ENCODE measurements at places on chromosomes 5 and 9. TPM values are rescaled to one million over a fixed set of nuclear protein-coding genes. Genes with fewer than 3 reads are reported as not detected.
A peak's percentile ranks its signal among the peaks of the same experiment; 100 is the strongest.

The ANKS6 gene
- total RNA-seq, result 13.8 TPM

The MAP1B gene
- 128 TPM for total RNA-seq

GRCh38 chr5:2658881-2659470, 92.5 kb downstream of the IRX2 start:
- no peak for DNase-seq

DNA sequence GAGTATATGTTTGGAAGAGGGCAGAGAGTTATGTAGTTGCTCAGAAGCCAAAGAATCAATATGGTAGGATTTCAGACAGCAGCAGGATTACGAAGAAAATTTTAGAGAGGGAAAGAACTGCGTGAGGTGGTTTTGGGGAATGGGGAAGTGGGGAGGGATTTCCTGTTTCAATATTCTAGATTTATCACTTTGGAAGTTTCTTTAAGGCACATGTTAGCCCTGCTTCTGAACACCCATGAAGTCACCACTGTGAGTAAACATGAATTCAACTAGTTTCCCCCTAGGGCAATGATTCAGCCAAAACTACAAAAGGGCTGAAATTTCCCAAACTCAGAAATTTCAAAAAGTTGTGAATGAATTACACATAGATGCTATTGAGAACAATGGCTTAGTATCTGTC, 132.2 kb downstream of the EBF1 start:
- DNase-seq, result no peak

DNA sequence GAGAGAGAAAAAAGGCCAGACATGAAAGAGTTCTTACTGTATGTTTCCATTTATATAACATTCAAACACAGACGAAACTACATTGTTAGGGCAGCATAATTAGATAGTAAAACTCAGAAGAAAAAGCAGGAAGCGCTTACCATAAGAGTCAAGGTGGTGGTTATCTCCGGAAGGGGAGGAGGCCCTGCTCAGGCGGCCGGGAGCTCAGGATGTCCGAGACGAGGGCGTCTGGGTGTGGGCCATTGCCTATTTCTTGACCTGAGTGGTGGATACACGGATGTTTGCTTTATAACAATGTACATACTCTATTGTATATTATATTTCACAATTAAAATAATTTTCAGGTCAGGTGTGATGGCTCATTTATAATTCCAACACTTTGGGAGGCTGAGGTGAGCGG, 80.9 kb upstream of the COL5A1 start:
- no peak for DNase-seq

DNA sequence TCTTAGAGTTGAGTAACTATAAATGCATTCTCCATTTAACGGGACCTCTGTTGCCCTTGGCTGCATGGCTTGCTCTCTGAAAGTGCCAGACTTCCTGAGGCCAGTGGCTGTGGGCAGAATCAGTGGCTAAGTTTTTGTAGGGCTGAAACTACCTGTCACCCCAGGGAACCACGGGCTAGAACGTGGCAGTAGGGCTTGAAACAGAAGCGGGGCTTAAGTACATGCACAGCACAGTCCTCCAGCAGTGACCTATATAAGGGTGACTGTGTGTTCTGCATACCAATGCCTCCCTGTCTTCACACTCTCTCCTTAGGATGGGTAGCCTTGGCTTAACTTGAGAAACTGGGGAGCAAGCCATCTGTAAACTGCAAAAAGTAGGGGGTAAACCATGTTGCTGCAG, 43.6 kb upstream of the LRRTM2 start:
- no peak for DNase-seq

GRCh38 chr5:89283728-89284493, 400.9 kb upstream of the MEF2C start:
- no peak for DNase-seq

GRCh38 chr5:158843305-158843704, 256.4 kb downstream of the EBF1 start:
- no peak for DNase-seq

GRCh38 chr9:91100878-91101450, 260.8 kb downstream of the AUH start:
- DNase-seq, result peak; percentile 65

DNA sequence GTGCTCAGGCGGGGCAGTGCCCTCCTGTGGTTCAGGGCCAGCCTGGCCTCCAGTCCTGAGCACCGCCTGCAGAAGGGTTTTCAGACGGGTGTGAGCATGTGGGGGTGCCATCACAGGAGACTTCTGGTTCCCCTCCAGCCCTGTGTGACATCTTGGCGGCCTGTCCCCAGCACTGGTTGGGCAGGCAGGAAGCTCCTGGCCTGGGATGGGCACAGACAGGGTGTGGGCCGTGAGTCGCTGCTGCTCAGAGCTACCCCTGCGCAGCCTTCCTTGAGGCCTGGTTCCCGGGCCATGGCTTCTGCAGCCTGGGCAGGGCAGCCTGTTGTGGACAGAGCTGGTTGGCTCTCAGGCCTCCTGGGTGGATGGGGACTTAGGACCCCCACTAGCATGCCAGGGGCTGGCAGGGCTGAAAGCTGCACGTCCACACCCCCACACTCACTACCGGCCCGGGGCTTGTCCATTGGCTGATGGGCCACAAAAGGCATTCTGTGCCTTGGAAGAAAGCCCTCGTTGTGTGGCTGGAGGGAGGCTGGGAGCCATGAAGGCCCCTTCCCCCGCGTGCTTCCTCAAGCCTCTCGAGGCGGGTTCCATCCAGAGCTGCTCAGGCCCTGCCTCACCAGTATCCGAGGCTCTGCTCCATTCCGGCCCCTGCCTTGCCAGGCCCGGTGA, 58.7 kb downstream of the RXRA start:
- DNase-seq, result no peak

DNA sequence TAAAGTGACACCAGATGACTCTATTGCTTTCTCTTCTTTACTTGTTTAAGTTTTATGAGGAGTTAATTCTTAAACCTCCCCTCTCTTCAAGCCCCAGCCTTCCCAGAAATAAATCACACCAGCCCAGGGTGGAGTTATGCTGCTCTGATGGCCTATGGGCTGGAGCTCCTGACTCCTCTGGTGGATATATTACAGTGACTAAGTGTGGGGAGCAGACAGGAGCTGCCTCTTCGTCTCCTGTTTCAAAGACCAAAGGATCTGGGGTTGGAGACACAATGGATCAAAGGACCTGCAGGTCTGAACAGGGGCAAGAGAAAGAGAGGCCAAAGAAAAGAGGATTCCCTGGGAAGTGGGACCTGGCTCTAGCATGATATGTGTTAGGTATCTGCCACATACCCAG, 312.0 kb upstream of the MSX2 start:
- no peak for DNase-seq

- no peak for DNase-seq
Observed at GRCh38 chr5:166671811-166672210, 1619.6 kb upstream of the WWC1 start.

- DNase-seq, result no peak
Observed at GRCh38 chr9:109253241-109253636, 67.6 kb downstream of the EPB41L4B start.

DNA sequence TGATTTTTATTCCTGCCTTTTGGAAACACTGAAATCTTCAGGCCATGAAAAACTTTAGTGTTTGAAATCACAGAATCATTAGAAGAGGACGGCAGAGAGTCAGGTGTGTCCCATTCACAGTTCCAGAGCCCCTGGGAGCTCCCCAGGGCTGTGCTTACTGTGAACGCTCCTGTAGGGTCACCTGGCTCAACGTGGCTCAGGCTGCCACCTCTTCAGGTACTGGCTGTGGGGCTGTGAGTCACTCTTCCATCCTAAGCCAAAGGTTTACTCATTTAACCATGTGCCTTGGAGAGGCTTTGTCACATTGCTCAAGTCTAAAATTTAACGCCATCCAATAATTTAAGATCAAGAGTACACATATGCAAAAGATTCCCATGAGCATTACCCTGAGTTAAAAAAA, 50.2 kb upstream of the FSTL4 start:
- DNase-seq, result no peak

- no peak for DNase-seq
Observed at GRCh38 chr9:68898781-68899439, 115.0 kb downstream of the PRKACG start.
